Naive thymus-derived CD4-positive, alpha-beta T cell (primary cell): ENCODE measurements at places on chromosomes 7 and 10. TPM values are rescaled to one million over a fixed set of nuclear protein-coding genes. Genes with fewer than 3 reads are reported as not detected.

- no peak overlapping the region for H3K4me3 ChIP-seq
- H3K27me3 ChIP-seq = no peaks in the 10 kb centered on the region
Measured at GRCh38 chr10:114359041-114359952, 45.0 kb downstream of the AFAP1L2 start.

DNA sequence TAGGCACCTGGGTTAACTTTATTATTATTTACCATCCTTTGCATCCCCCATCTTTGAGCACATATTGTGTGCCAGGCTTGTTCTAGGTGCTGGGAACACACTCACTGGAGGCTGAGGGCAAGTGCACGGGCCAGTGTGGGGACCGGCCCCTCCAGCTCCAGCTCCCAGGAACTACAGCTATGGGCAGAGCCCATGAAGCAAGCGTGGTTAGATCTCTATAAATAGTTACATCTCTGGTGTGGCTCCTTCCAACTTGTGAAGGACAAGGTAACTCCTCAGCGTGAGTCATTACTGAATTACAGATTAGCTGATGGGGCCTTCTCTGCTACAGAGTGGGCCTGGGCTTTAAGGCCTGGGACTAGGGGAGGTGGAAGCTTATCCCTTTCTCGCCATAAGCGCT is 583.5 kb downstream of the SDK1 start:
- no peak overlapping the region for H3K4me3 ChIP-seq
- no peak for DNase-seq
- no peak overlapping the region for H3K27ac ChIP-seq
- H3K27me3 ChIP-seq = no peaks in the 10 kb centered on the region

DNA sequence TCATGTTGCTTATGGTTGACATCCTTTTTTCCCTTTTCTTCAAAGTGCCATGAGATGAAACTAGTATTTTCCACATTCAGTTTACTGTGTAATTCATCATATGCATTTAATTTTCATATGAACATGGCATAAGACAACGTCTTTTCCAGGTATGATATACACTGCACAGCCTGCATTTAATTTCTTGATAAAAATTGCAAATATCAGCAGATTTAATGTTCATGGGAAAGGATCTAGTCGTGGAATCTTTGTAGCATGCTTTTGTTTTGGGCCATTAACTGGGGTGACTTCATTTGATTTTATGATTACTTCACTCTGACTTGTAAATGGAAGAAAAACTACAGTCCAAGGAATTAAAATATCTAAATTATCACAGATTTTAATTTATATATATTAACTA is 837.3 kb downstream of the IPMK start:
- no peaks in the 10 kb centered on the region for H3K27me3 ChIP-seq
- no peak for DNase-seq
- H3K4me3 ChIP-seq = no peak overlapping the region
- H3K36me3 ChIP-seq = no peaks in the 10 kb centered on the region
- no peak overlapping the region for H3K27ac ChIP-seq

- DNase-seq = no peak
- no peaks in the 10 kb centered on the region for H3K27me3 ChIP-seq
- H3K27ac ChIP-seq = no peak overlapping the region
- no peak overlapping the region for H3K4me3 ChIP-seq
- no peaks in the 10 kb centered on the region for H3K4me1 ChIP-seq
Measured at GRCh38 chr10:2335626-2336025, 598.3 kb upstream of the ADARB2 start.

- DNase-seq = no peak
- no peaks in the 10 kb centered on the region for H3K27me3 ChIP-seq
- H3K4me3 ChIP-seq = no peak overlapping the region
- no peak overlapping the region for H3K27ac ChIP-seq
Measured at GRCh38 chr10:67812007-67812406, 26.0 kb downstream of the DNAJC12 start.

- no peak overlapping the region for H3K27ac ChIP-seq
- no peak overlapping the region for H3K4me3 ChIP-seq
- no peak for DNase-seq
- H3K36me3 ChIP-seq = no peaks in the 10 kb centered on the region
Measured at GRCh38 chr7:86925221-86925620, 134.2 kb downstream of the ELAPOR2 start.

IKZF1 gene
- 318 TPM for polyA plus RNA-seq

AUTS2 gene
- 0.40 TPM for polyA plus RNA-seq

KNDC1 gene
- polyA plus RNA-seq = not detected

UTF1 gene
- not detected for polyA plus RNA-seq
